CD4-positive, alpha-beta T cell (primary cell): ENCODE measurements at places on chromosomes 13 and 19. TPM values are rescaled to one million over a fixed set of nuclear protein-coding genes. Genes with fewer than 3 reads are reported as not detected.

GRCh38 chr19:1512671-1513498 is at the start of gene ADAMTSL5:
Gene ADAMTSL5 (minus strand): TSS chr19:1513019. CDS start chr19:1510943, 2,076 bp downstream.
- no peaks in the 10 kb centered on the region for H3K27me3 ChIP-seq
- H3K27ac ChIP-seq, result no peak within 1 kb of the TSS
- no peaks in the 10 kb centered on the region for H3K36me3 ChIP-seq
- DNase-seq, result peak; percentile 62
- peak within 1 kb of the TSS; percentile 51 for H3K4me3 ChIP-seq
- peaks cover 33% of the 10 kb centered on the region for H3K4me1 ChIP-seq

CGB5 gene
- total RNA-seq, result not detected

- no peak for DNase-seq
- no peak overlapping the region for H3K27ac ChIP-seq
- H3K4me3 ChIP-seq, result no peak overlapping the region
- H3K4me1 ChIP-seq, result no peaks in the 10 kb centered on the region
- H3K27me3 ChIP-seq, result no peaks in the 10 kb centered on the region
- no peaks in the 10 kb centered on the region for H3K36me3 ChIP-seq
These were observed 431.7 kb downstream of the EFNB2 start for GRCh38 chr13:106103779-106104178.

DNA sequence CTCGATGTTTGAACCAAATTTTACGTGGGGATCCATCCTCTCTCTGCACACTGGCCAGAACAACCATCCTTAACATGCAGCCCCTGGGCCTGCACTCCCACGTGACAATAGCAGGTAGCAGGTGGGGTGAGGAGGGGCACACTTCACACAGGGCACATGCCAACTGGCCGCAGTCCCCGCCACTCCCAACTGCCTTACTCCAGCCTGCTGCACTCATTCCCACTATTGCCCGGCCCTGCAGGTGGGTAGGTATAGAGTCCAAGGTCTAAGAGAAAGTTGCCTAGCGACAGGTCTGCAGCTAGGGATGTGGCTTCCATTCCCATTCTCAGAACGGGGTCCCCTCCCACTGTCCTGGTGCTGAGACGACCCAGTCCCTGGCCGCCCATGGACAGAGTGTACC is 18.0 kb downstream of the VRK3 start:
- peaks cover 73% of the 10 kb centered on the region for H3K36me3 ChIP-seq
- no peak overlapping the region for H3K4me3 ChIP-seq
- H3K27ac ChIP-seq, result no peak overlapping the region
- H3K4me1 ChIP-seq, result peaks cover 16% of the 10 kb centered on the region

GRCh38 chr19:30056580-30056979 is 114.5 kb downstream of the URI1 start:
- H3K27ac ChIP-seq, result no peak overlapping the region
- no peak for DNase-seq
- no peaks in the 10 kb centered on the region for H3K36me3 ChIP-seq

DNA sequence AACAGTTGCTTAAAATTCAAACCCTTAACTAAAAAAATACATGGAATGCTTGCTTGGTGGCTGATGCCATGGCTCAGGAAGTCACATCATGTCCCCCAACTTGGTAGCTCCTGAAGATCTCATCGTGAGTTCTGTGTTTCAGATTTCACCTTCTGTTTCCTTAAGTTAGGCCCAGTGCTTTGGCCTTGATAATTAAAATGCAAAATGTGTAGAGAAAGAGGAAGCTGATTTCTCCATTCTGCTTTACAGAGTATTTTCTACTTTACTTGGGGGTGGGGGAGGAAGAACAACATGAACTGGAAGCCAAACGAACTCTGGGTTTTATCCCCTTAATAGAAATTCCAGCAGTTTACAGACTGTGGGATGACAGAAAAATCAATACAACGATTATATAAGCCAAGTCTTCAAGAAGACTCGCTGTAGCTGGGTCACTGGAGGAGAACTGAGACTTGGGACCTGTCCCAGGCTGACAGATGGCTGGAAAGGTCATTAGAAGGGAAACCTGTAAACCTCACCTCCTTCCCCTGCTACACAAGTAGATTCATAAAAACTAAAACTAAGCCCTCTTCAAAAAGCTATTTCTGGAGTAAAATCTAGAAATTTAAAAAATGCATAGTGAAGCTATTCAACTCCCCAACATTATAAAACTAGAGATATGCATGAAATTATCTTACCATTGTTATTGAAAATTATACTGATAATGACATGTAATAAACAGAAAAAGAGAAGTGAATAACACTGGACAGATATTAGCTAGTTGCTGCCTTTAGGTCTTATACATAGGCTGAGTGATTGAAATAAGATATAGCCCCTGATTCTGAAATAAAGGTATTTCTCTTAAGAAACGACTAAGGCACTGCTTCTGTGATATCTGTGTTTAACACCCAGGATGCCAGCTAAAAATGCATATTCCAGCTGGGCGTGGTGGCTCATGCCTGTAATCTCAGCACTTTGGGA is 22.1 kb upstream of the GGACT start:
- peaks cover 4% of the 10 kb centered on the region for H3K4me1 ChIP-seq
- no peaks in the 10 kb centered on the region for H3K27me3 ChIP-seq
- H3K4me3 ChIP-seq, result no peak overlapping the region
- H3K36me3 ChIP-seq, result peaks cover 7% of the 10 kb centered on the region
- DNase-seq, result no peak

- DNase-seq, result no peak
- peak overlapping the region; percentile 69 for H3K4me3 ChIP-seq
- H3K4me1 ChIP-seq, result peaks cover 80% of the 10 kb centered on the region
- H3K27me3 ChIP-seq, result peaks cover 21% of the 10 kb centered on the region
These were observed 4.2 kb downstream of the EPOR start for GRCh38 chr19:11379857-11380350.

DNA sequence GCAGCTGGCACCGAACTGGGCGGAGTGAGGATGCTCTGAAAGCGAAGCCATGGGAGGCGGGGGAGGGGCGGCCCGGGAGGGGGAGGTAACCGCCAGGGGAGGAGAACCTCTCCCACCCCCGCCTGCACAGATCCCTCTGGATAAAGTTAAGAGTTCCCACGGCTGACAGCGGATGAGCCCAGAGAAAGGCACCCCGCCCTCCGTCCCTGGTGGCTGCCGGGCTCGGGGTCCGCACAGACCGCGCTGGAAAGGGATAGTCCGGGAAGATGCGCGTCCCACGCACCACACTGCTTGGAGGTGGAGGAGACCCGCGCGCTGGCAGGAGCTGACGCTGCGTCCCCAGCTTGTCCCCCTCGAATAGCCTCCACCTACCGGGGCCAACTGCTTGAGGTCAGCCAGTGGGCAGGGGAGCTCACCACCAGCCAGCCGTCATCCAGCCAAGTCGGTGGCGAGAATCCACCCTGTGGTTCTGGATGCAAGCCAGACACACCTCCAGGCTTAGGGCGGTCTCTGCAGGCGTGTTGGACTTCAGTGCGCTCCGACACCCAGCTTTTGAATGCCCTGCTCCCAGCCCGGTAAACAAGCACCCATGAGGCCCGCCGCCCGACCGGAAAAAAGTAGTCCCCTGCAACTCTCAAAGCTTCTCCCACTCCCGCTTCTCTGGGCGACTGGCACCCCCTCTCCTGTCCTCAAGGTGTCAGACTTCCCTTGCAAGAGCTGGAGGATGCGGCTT is at the start of gene TRPC4:
Gene TRPC4 (minus strand): TSS at position 17 of the 733 bp plus-strand sequence. CDS start 86,439 bp downstream, outside the sequence.
- no peak for DNase-seq
- H3K4me3 ChIP-seq, result no peak within 1 kb of the TSS
- peaks cover 21% of the 10 kb centered on the region for H3K27me3 ChIP-seq
- H3K36me3 ChIP-seq, result no peaks in the 10 kb centered on the region

- no peak for DNase-seq
- H3K27me3 ChIP-seq, result no peaks in the 10 kb centered on the region
- no peaks in the 10 kb centered on the region for H3K36me3 ChIP-seq
These were observed 110.6 kb downstream of the LIG4 start for GRCh38 chr13:108104736-108105135.

DNA sequence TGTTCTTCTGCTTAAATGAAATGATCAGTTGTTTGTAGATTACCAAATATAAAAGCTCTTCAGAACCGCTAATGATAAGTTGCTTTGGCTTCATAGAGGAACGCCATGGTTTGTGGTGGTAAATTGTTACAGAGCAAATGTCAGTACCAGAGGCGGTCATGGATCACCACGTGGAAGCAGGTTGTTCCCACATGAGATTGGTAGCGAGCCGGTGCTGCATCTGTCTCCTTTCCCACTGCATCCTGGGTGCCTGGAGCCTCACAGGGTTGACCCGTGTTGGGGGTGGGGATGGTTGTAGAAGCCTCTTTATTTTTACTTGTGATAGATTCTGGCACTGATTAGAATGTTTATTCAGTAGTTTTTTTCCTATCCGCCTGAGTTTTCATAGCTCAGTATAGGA is 14.7 kb downstream of the GARRE1 start:
- peaks cover 93% of the 10 kb centered on the region for H3K4me1 ChIP-seq
- no peaks in the 10 kb centered on the region for H3K27me3 ChIP-seq
- DNase-seq, result peak; percentile 21

STARD13 gene
- total RNA-seq, result not detected

DNA sequence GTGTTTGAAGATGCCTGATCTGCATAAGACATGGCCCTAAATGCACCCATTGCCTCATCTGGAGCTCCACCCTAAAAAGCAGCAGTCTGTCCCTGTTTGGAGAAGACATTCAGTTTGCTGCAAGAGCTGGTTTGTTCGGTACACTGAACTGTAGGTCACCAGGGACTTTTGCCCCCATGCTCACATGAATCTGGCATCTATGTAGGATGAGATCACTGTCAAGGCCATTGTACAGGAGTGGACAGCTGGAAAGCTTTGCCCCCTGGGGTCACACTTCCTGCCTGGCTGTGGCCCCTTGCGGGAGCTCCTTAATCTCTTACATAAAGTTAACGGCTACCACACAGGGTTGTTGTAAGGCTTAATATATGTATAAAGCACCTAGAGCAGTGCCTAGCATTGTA is 73.0 kb downstream of the IPO5 start:
- no peak overlapping the region for H3K4me3 ChIP-seq
- H3K36me3 ChIP-seq, result peaks cover 11% of the 10 kb centered on the region
- H3K4me1 ChIP-seq, result no peaks in the 10 kb centered on the region
- DNase-seq, result no peak
- no peaks in the 10 kb centered on the region for H3K27me3 ChIP-seq

DNA sequence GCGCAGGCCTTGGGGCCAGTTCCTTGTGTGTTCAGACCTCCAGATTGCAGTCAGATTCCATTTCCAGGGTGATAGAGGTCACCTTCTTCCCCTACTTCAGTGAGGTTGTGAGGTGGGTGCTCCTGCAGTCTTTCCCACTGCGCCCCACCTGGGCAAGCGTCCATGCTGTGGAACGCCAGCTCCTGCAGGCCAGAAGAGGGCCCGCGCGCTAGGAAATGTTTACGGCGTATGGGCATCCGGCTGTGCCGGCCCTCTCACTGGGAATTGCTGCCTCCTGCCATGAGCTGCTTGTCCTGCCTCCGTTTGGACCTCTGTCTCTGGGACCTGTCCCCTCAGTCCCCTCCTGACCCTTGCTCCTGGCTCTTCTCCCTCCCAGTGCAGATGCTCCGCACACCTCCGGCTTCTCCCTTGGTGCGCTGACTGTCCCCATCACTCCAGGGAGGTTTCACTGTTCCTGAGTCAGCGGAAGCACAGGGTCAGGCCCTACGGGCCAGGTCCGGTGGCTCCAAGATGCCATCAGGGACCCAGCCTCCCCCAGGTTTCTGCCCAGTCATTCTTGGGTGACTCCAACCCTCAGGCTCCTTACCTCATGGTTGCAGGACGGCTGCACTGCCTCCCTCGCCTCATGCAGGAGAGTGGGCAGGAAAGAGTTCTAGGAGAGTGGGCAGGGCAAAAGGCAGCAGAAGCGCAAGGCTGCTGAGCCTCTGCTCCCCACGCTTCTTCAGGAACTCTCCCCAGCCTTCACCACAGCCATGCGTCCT is 56.6 kb downstream of the SMARCA4 start:
- H3K27ac ChIP-seq, result no peak overlapping the region
- peaks cover 88% of the 10 kb centered on the region for H3K36me3 ChIP-seq
- no peaks in the 10 kb centered on the region for H3K4me1 ChIP-seq
- H3K4me3 ChIP-seq, result no peak overlapping the region
- no peak for DNase-seq

TLE6 gene
- total RNA-seq, result not detected
